Activated CD8-positive, alpha-beta T cell treated with anti-CD3 and anti-CD28 coated beads, Interleukin-2, amount 10 ng/mL, durations not matched to agents 7 days and 5 days (primary cell): ENCODE measurements at places on chromosomes 4 and X. TPM values are rescaled to one million over a fixed set of nuclear protein-coding genes. Genes with fewer than 3 reads are reported as not detected.

GRCh38 chr4:151674804-151675391 is 85.9 kb downstream of the GATB start:
- H3K27ac ChIP-seq: no peak overlapping the region
- no peaks in the 10 kb centered on the region for H3K27me3 ChIP-seq
- no peaks in the 10 kb centered on the region for H3K4me1 ChIP-seq
- H3K4me3 ChIP-seq: no peak overlapping the region

DNA sequence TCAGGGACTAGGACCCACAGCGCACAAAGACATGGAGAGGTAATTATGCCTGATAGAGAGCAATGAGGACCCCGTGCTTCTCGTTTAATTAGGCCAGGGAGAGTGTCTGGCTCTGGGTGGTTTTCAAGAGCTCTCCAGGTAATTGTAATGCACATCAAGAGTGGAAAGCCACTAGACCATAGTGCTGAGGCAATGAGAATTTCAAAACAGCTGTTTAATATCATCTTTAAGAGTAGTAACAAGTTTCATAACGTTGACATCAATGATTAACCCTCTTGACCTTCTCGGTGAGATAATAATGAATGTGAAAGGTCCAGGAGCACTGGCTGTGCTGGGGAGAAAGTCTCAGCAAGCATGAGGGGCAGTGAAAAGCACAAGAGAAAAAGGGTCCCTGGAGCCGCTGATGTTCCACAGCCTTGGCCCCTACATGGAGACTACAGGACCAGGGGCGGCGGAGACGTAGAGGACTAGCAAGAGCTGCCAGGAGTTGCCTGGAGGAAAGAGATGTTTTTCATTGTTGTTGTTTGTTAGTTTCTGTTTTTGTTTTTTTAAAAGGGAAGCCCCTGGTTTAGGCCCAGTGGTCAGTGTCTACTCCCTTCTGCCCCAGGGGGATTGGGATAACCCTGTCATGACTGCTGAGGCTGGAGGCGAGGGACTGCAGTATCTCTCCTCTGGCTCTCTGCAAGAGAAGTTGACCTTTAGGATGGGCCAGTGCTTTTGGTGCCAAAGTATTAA is 14.8 kb upstream of the CXCR3 start:
- H3K36me3 ChIP-seq: no peaks in the 10 kb centered on the region
- no peak overlapping the region for H3K27ac ChIP-seq
- H3K4me3 ChIP-seq: no peak overlapping the region
- H3K4me1 ChIP-seq: peaks cover 27% of the 10 kb centered on the region
- no peak for DNase-seq
- no peaks in the 10 kb centered on the region for H3K27me3 ChIP-seq

DNA sequence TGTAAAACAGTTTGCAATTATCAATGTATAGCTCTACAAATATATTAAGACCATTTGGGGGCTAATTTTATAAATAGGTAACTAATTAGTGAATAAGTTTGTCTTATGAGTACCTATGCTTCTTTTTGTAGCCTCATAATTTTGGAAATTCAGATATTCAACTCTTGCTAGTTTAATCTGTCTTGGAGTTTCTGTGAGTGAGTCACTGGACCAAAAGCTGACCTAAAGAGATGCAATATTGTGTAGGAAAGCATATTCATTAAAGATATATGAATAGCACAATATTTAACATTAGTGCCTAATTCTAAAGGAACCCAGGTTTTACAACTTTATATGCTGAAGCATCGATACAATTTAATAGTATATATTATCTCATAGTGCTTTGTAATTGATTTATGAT is 161.3 kb upstream of the PCDH18 start:
- H3K36me3 ChIP-seq: no peaks in the 10 kb centered on the region
- H3K4me1 ChIP-seq: no peaks in the 10 kb centered on the region
- no peak for DNase-seq
- H3K27ac ChIP-seq: no peak overlapping the region
- H3K4me3 ChIP-seq: no peak overlapping the region
- no peaks in the 10 kb centered on the region for H3K27me3 ChIP-seq

GRCh38 chr4:17115583-17115982 is 217.1 kb upstream of the LDB2 start:
- no peak for DNase-seq
- H3K36me3 ChIP-seq: no peaks in the 10 kb centered on the region
- no peak overlapping the region for H3K27ac ChIP-seq
- peaks cover 5% of the 10 kb centered on the region for H3K27me3 ChIP-seq

- H3K27me3 ChIP-seq: no peaks in the 10 kb centered on the region
- DNase-seq: no peak
- peaks cover 7% of the 10 kb centered on the region for H3K4me1 ChIP-seq
- H3K36me3 ChIP-seq: no peaks in the 10 kb centered on the region
Measured at GRCh38 chr4:5993876-5994811, 24.1 kb downstream of the C4orf50 start.

GRCh38 chrX:150372280-150372679 is 9.2 kb downstream of the MAMLD1 start:
- H3K36me3 ChIP-seq: no peaks in the 10 kb centered on the region
- H3K4me1 ChIP-seq: no peaks in the 10 kb centered on the region
- no peak overlapping the region for H3K4me3 ChIP-seq
- H3K27me3 ChIP-seq: peaks cover 2% of the 10 kb centered on the region
- no peak for DNase-seq

GRCh38 chr4:186851291-186852072 is 127.8 kb upstream of the FAT1 start:
- H3K27me3 ChIP-seq: no peaks in the 10 kb centered on the region
- DNase-seq: no peak
- H3K27ac ChIP-seq: no peak overlapping the region
- H3K36me3 ChIP-seq: no peaks in the 10 kb centered on the region
- no peaks in the 10 kb centered on the region for H3K4me1 ChIP-seq
- no peak overlapping the region for H3K4me3 ChIP-seq

DNA sequence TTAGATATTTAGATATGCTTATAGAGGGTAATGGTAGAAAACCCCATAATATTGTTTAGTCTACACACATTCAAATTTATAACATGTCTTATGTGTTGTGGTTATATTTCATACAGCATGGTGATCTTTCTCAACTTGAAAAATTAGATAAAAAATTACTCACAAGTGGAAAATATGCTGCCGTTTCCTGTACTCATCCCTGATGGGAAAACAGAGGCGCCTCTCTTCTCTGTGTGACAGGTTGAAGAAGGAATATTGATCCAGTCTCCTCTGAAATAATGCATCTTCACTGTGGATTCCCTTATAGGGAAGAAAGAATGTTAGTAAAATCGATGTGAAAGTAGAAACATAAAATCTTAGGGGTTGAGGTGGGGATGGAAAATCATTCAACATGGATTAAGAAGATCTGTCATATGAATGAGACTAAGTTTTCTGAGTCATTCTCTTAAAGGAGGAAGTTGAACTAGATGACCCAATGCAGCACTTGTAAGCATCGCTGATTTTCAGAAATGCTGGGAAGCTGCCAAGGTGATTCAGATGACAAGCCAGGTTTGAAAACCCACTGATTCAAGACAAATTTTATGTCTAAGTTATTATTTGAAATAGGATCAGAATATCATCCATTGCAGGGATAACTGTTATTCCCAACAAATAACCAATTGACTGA is 70.7 kb downstream of the ANKRD50 start:
- H3K4me3 ChIP-seq: no peak overlapping the region
- H3K27ac ChIP-seq: no peak overlapping the region
- no peaks in the 10 kb centered on the region for H3K27me3 ChIP-seq
- DNase-seq: no peak
- no peaks in the 10 kb centered on the region for H3K36me3 ChIP-seq

GRCh38 chr4:86522349-86522748 is 71.8 kb upstream of the PTPN13 start:
- H3K27ac ChIP-seq: no peak overlapping the region
- H3K4me3 ChIP-seq: no peak overlapping the region
- no peaks in the 10 kb centered on the region for H3K36me3 ChIP-seq
- DNase-seq: no peak

GRCh38 chr4:121200795-121201472 is 36.8 kb upstream of the TNIP3 start:
- H3K4me1 ChIP-seq: peaks cover 24% of the 10 kb centered on the region
- peak overlapping the region; percentile 60 for H3K27ac ChIP-seq
- DNase-seq: no peak
- no peaks in the 10 kb centered on the region for H3K36me3 ChIP-seq

- peaks cover 8% of the 10 kb centered on the region for H3K4me1 ChIP-seq
- no peak overlapping the region for H3K27ac ChIP-seq
- no peaks in the 10 kb centered on the region for H3K27me3 ChIP-seq
- no peaks in the 10 kb centered on the region for H3K36me3 ChIP-seq
- DNase-seq: peak; percentile 55
- H3K4me3 ChIP-seq: no peak overlapping the region
Measured at GRCh38 chrX:13646154-13646549, 6.8 kb upstream of the TCEANC start.

DNA sequence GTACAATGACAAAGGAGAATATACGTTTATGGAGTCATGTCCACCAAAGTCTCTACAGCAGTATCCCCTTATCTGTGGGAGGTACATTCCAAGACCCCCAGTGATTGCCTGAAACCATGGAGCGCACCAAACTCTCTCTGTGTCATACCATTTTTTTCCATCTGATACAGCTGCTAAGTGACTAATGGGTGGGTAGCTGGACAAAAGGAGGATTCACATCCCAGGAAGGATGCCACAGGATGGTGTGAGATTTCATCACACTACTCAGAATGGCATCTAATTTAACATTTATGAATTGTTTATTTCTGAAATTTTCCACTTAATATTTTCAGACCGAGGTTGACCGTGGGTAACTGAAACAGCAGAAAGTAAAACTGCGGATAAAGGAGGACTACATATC is 49.8 kb upstream of the AGA start:
- no peaks in the 10 kb centered on the region for H3K36me3 ChIP-seq
- no peak overlapping the region for H3K27ac ChIP-seq
- no peak overlapping the region for H3K4me3 ChIP-seq
- no peaks in the 10 kb centered on the region for H3K27me3 ChIP-seq
- H3K4me1 ChIP-seq: peaks cover 3% of the 10 kb centered on the region

- no peaks in the 10 kb centered on the region for H3K36me3 ChIP-seq
- H3K27me3 ChIP-seq: peaks cover 19% of the 10 kb centered on the region
- H3K27ac ChIP-seq: no peak overlapping the region
- no peak overlapping the region for H3K4me3 ChIP-seq
- DNase-seq: no peak
- H3K4me1 ChIP-seq: no peaks in the 10 kb centered on the region
Measured at GRCh38 chr4:168529257-168529656, 32.4 kb downstream of the PALLD start.

GRCh38 chrX:101395789-101396188 is 5.0 kb downstream of the RPL36A start:
- no peaks in the 10 kb centered on the region for H3K27me3 ChIP-seq
- peaks cover 49% of the 10 kb centered on the region for H3K36me3 ChIP-seq
- peaks cover 16% of the 10 kb centered on the region for H3K4me1 ChIP-seq
- H3K4me3 ChIP-seq: no peak overlapping the region
- DNase-seq: no peak
- H3K27ac ChIP-seq: no peak overlapping the region

- no peak overlapping the region for H3K4me3 ChIP-seq
- no peaks in the 10 kb centered on the region for H3K36me3 ChIP-seq
- no peaks in the 10 kb centered on the region for H3K27me3 ChIP-seq
- no peak overlapping the region for H3K27ac ChIP-seq
- DNase-seq: no peak
Measured at GRCh38 chr4:156710365-156711192, 261.0 kb downstream of the PDGFC start.

DNA sequence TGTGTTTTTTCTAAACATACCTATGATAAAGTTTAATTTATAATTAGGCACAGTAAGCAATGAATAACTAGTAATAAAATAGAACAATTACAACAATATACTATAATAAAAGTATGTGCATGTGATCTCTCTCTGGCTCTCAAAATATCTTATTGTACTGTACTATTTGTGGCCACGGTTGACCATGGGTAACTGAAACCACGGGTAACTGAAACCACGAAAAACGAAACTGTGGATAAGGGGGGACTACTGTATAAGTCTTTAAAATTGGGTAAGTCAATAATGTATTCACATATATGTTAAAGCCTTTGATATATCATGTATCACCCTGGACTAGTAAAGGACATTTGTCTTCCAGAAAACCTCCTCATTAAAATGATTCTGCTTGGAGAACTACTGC is 20.0 kb downstream of the TMEM154 start:
- H3K36me3 ChIP-seq: peaks cover 46% of the 10 kb centered on the region
- DNase-seq: no peak
- no peaks in the 10 kb centered on the region for H3K27me3 ChIP-seq
- no peak overlapping the region for H3K27ac ChIP-seq

GRCh38 chrX:16100673-16101072 is 22.7 kb upstream of the GRPR start:
- DNase-seq: no peak
- H3K4me1 ChIP-seq: no peaks in the 10 kb centered on the region
- H3K27ac ChIP-seq: no peak overlapping the region
- peaks cover 3% of the 10 kb centered on the region for H3K27me3 ChIP-seq
- H3K4me3 ChIP-seq: no peak overlapping the region

DNA sequence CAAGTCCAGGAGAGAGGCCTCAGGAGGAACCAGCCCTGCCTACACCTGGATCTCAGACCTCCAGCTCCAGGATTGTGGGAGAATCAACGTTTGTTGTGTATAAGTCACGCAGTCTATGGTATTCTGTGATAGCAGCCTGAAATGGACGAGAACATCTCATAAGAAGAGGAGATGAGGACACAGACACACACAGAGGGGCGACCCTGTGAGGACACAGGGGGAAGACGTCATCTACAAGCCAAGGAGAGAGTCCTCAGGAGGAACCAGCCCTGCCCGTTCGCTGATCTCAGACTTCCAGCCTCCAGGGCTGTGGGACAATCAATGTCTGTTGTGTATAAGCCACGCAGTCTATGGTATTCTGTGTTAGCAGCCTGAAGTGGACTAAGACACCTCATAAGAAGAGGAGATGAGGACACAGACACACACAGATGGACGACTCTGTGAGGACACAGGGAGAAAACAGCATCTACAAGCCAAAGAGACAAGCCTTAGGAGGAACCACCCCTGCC is 20.3 kb downstream of the P2RY8 start:
- peaks cover 73% of the 10 kb centered on the region for H3K36me3 ChIP-seq
- peaks cover 51% of the 10 kb centered on the region for H3K4me1 ChIP-seq
- no peak overlapping the region for H3K27ac ChIP-seq
- no peaks in the 10 kb centered on the region for H3K27me3 ChIP-seq

GRCh38 chrX:19795307-19795706 is 92.1 kb downstream of the SH3KBP1 start:
- H3K36me3 ChIP-seq: peaks cover 49% of the 10 kb centered on the region
- H3K4me3 ChIP-seq: no peak overlapping the region
- no peaks in the 10 kb centered on the region for H3K27me3 ChIP-seq
- peaks cover 71% of the 10 kb centered on the region for H3K4me1 ChIP-seq
- DNase-seq: no peak

Gene CFP
- total RNA-seq: 13.1 TPM

Gene MTMR8
- total RNA-seq: 4.0 TPM

Gene WDFY3
- not detected for total RNA-seq

Gene NCAPG
- total RNA-seq: 92.5 TPM

Gene RPA4
- total RNA-seq: 0.40 TPM

Gene TMEM31
- total RNA-seq: not detected

Gene ZNF157
- total RNA-seq: 0.32 TPM

Gene AFP
- total RNA-seq: not detected

Gene NRK
- not detected for total RNA-seq

Gene ATP1B4
- not detected for total RNA-seq

Gene NEXMIF
- 0.55 TPM for total RNA-seq

Gene S100G
- not detected for total RNA-seq

Gene SLC25A4
- 4.8 TPM for total RNA-seq
